CD4-positive, CD25-positive, alpha-beta regulatory T cell (primary cell): ENCODE measurements at places on chromosomes 13 and 19.

DNA sequence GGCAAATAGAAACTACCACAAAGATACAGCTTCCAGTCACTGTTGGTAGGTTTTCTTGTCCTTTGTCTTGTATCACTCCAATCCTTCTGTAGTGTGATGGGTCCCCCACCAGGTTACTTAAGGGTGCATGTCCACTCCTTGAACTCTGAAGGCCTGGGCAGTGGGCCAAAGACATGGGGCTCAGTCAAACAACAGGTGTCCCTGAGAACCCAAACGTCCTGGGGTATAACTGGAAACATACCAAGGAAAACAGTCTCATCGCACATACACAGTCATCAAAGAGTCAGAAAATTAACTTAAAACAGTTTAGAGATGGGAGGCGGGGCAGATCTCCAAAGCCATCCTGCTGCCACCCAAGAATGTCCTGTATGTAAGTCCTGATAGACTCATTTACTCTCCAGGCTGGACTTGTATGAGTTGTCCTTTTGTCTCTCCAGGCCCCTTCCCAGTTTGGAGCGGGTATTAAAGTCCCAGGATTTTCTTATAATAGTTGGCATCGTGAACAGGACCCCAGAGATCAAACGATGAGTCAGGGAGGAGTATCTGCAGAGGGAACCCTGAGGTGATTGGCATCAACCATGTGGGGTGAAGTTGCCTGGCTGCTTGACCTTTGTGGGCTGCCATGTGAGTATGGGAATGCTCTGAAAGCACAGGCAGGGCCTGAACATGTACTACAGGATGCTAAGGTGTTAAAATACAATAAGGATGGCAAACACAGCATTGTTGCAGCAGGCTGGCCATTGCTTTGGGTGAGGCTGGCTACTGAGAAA lies 613.2 kb upstream of the KLF12 start:
- no peaks in the 10 kb centered on the region for H3K4me1 ChIP-seq
- H3K4me3 ChIP-seq, result no peak overlapping the region
- H3K27ac ChIP-seq, result no peak overlapping the region

DNA sequence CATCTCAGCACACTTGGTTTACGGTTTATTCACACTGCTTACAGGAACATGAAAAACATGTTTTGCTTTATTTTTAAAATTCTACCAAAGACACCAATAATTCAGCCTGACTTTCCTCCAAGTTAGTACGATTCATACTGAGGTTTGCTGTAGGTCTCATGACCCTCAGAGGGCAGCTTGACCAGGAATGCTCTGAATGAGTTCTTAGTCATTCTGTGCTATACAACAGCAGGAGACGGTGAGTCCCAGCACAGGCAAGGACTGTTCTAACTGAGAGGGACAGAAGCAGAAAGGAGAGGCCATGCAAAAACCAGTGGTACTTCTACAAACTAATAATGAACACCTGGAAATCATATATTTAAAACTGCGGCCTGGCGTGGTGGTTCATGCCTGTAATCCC lies 6.4 kb downstream of the GRTP1 start:
- H3K27me3 ChIP-seq, result peaks cover 14% of the 10 kb centered on the region
- H3K4me3 ChIP-seq, result no peak overlapping the region
- H3K36me3 ChIP-seq, result no peaks in the 10 kb centered on the region
- DNase-seq, result no peak
- H3K4me1 ChIP-seq, result no peaks in the 10 kb centered on the region

GRCh38 chr13:80873589-80873988 lies 532.7 kb upstream of the SPRY2 start:
- no peak overlapping the region for H3K27ac ChIP-seq
- DNase-seq, result no peak
- H3K36me3 ChIP-seq, result no peaks in the 10 kb centered on the region
- H3K4me1 ChIP-seq, result no peaks in the 10 kb centered on the region
- no peak overlapping the region for H3K4me3 ChIP-seq
- H3K27me3 ChIP-seq, result no peaks in the 10 kb centered on the region

GRCh38 chr19:5025027-5025426 lies 56.1 kb downstream of the KDM4B start:
- H3K27ac ChIP-seq, result no peak overlapping the region
- no peaks in the 10 kb centered on the region for H3K4me1 ChIP-seq
- H3K36me3 ChIP-seq, result no peaks in the 10 kb centered on the region
- no peak overlapping the region for H3K4me3 ChIP-seq
- no peak for DNase-seq

DNA sequence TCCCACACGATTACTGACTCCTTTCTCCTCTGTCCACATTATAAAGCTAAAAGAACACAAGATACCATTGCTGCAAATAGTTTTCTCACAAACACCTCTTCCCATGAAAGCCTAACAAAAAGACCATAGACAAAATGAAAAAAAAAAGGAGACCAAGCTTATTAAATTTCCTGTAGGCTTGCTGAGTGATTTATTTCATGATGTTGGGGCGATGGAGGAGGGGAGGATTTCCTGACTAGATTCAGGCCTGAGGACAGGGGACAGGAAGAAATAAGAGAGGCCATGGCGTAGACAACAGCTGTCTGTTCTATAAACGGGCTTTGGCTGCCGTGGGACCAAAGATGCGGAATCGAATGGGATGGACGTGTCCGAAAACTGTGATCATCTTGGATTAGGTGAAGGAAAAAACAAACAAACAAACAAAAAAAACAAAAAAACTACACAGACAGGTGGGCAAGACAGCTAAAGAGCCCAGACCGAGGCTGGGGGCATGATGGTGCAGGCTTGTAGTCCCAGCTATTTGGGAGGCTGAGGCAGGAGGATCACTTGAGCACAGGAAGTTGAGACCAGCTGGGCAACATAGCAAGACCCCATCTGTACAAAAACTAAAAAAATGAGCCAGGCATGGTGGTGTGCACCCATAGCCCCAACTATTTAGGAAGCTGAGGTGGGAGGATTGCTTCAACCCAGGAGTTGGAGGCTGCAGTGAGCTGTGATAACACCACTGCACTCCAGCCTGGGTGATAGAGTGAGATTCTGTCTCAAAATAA lies 5.3 kb downstream of the TMPRSS9 start:
- no peaks in the 10 kb centered on the region for H3K36me3 ChIP-seq
- H3K27ac ChIP-seq, result no peak overlapping the region
- no peak overlapping the region for H3K4me3 ChIP-seq
- no peaks in the 10 kb centered on the region for H3K4me1 ChIP-seq
- no peak for DNase-seq
- H3K27me3 ChIP-seq, result peaks cover 11% of the 10 kb centered on the region

DNA sequence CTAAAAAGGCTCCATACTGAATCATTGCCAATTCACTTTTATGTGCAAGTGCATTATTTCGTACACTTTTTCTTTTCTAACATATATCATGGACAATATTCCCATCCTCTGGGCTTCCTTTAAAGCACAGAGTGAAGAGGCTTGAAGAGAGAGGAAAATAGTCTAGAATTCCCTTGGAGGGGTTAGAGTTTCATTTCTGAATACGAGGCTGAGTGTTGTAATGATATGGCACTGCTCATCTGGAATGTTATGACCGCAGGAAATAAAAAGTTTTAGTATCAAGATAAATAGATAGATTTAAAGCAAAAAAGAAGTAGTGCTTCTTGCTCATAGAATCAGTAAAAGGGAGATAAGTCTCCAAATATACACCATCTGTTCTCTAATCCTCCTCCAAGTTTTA lies 412.3 kb upstream of the SLITRK1 start:
- H3K36me3 ChIP-seq, result no peaks in the 10 kb centered on the region
- H3K27ac ChIP-seq, result no peak overlapping the region
- H3K4me3 ChIP-seq, result no peak overlapping the region

GRCh38 chr13:95902741-95903140 lies 150.5 kb downstream of the UGGT2 start:
- H3K36me3 ChIP-seq, result no peaks in the 10 kb centered on the region
- H3K27ac ChIP-seq, result no peak overlapping the region
- H3K4me3 ChIP-seq, result no peak overlapping the region
- no peak for DNase-seq

- no peak for DNase-seq
- H3K4me1 ChIP-seq, result no peaks in the 10 kb centered on the region
- H3K27me3 ChIP-seq, result no peaks in the 10 kb centered on the region
Measured at GRCh38 chr13:101447852-101448251, 4.6 kb upstream of the ITGBL1 start.

DNA sequence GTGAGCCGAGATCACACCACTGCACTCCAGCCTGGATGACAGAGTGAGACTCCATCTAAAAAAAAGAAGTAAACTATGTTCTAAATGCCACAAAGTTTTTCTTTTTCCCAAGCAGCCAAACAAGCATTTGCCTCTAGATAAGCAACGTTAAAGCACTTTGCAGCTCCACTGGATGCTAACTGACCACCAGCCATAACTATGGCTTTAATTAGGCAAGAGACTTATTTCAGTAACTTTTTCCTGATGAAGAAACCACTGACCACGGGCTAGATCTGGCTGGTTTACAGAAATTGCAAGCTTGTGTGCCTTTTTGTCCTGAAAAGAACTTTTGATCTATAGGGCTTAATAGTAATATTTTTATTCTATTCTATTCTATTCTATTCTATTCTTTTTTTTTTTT lies 22.1 kb downstream of the CD70 start:
- no peak for DNase-seq
- no peaks in the 10 kb centered on the region for H3K4me1 ChIP-seq
- peaks cover 15% of the 10 kb centered on the region for H3K27me3 ChIP-seq
- H3K4me3 ChIP-seq, result no peak overlapping the region
- H3K36me3 ChIP-seq, result no peaks in the 10 kb centered on the region
- no peak overlapping the region for H3K27ac ChIP-seq

- H3K36me3 ChIP-seq, result no peaks in the 10 kb centered on the region
- DNase-seq, result no peak
- no peaks in the 10 kb centered on the region for H3K27me3 ChIP-seq
- H3K4me1 ChIP-seq, result peaks cover 15% of the 10 kb centered on the region
Measured at GRCh38 chr19:50833117-50833801, at the start of gene KLK15. KLK15 (minus strand) TSS chr19:50833574; CDS start chr19:50831492, 2,082 bp downstream.

- peak overlapping the region; percentile 58 for H3K27ac ChIP-seq
- H3K27me3 ChIP-seq, result no peaks in the 10 kb centered on the region
- peak overlapping the region; percentile 82 for H3K4me3 ChIP-seq
- peaks cover 17% of the 10 kb centered on the region for H3K4me1 ChIP-seq
- H3K36me3 ChIP-seq, result peaks cover 21% of the 10 kb centered on the region
Measured at GRCh38 chr19:44142059-44142433, 692 bp downstream of the ZNF234 start.

DNA sequence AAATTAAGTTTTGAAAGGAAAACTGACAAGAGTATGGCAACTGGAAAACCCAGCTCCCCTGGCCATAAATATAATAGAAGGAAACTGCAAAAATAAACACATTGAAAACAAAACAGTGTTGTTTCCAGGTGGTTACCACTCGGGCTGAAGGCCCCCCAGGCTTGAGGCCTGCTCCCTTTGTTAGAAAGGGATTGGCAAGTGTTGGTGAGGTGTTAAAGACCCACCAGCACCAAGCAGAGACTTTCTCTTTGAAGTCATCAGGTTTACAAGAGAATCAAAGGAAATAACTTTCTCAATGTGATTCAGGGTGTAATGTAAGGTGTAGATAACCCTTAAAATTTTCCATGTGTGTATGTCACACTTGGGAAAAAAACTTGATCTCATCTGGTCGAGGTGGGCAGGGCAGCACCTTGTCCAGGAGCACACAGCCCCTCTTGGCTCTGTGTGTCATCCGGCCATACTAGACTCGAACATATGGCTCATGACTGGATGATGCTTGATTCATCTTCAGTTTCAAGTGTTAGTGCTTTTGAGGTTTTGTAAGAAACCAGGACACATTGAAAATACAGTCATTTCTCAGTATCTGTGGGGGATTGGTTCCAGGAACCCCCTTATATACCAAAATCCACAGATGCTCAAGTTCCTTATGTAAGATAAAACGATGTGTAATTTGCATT lies 7.8 kb downstream of the ACTN4 start:
- H3K4me1 ChIP-seq, result peaks cover 88% of the 10 kb centered on the region
- no peaks in the 10 kb centered on the region for H3K27me3 ChIP-seq
- peak overlapping the region; percentile 71 for H3K4me3 ChIP-seq
- H3K27ac ChIP-seq, result peak overlapping the region; percentile 83
- DNase-seq, result no peak

- peak; percentile 13 for DNase-seq
- no peak overlapping the region for H3K27ac ChIP-seq
- H3K36me3 ChIP-seq, result no peaks in the 10 kb centered on the region
- no peaks in the 10 kb centered on the region for H3K27me3 ChIP-seq
- no peaks in the 10 kb centered on the region for H3K4me1 ChIP-seq
Measured at GRCh38 chr19:55703790-55704215, 28.8 kb downstream of the EPN1 start.

DNA sequence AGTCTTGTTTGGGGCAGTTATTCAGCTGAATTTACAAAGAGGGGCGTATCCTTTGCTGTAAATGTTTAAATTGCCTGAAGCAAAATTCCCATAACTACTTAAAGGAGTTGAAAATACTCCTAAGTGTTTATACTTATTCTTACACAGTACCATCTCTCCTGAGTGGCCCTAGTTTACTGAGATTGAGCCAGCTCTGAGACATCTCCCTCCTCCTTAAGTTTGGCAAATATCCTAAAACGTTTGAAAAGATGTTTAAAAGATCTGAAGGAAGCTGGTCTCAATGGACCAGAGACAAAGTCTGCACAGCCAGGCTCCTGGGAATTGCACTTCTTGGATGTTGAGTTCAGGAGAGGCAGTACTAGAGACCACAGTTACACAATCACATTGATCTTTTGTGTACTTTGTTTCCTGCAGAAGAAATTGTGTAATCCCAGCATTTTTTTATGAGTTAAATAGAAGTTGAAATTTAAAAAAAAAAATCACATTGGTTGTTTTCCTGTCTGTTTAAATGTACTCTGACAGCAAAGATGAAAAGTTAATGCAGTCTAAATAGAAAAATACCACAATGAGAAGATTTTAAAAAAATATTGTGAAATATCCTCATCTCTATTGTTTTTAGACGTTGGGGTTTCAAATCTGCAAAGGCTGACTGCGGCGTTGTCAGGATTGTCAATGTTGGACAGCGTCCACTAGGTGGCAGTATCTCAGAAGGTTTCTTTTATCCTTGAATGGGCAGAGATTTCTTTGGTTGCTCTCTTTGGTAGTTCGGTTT lies 20.7 kb downstream of the TNFSF11 start:
- no peak overlapping the region for H3K4me3 ChIP-seq
- no peaks in the 10 kb centered on the region for H3K4me1 ChIP-seq
- H3K36me3 ChIP-seq, result no peaks in the 10 kb centered on the region
- DNase-seq, result peak; percentile 69

DNA sequence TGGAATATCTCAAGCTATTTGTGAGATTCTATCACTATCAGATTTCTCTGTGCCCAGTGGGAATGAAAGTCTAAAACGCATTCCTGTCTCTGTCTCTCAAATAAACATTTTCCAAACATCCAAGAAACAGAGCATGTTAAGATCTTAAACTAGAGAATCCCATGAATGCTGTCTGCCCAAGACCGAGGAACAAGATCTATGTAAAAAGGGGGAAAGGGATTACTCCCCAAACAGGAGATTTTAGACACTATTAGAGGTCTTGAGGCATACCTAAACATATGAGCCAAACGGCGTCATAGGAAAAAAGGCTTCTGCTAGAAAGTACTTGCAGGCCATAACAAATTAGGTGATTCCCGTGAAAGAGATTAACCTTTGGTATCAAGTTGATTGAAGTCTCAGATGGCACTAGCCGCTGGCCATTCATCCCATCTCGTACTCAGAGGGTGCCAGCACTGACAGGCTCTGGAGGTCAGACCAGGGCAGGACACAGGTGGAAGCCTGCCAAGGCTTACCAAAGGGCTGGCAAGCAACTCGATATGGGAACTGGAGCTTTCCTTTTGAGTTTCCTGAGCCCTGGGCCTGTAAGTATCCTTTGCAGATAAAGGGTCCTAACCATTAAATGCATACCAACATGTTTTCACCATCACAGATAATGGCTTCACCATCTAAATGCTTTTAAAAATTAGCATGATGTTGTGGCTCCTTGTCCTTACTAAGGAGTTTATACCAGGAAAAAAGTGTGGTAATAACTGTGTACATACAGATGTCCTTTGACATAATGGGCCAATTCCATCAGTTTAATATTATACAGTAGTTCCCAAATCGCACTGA lies 225.2 kb downstream of the FOXO1 start:
- no peaks in the 10 kb centered on the region for H3K27me3 ChIP-seq
- H3K27ac ChIP-seq, result no peak overlapping the region
- DNase-seq, result no peak
- peaks cover 21% of the 10 kb centered on the region for H3K4me1 ChIP-seq
- H3K4me3 ChIP-seq, result no peak overlapping the region
